ENCODE measurements at places on chromosomes 4 and X.
A peak's percentile ranks its signal among the peaks of the same experiment; 100 is the strongest.

GRCh38 chrX:4263030-4263803, 549.8 kb upstream of the PRKX start:
- no peak for DNase-seq

DNA sequence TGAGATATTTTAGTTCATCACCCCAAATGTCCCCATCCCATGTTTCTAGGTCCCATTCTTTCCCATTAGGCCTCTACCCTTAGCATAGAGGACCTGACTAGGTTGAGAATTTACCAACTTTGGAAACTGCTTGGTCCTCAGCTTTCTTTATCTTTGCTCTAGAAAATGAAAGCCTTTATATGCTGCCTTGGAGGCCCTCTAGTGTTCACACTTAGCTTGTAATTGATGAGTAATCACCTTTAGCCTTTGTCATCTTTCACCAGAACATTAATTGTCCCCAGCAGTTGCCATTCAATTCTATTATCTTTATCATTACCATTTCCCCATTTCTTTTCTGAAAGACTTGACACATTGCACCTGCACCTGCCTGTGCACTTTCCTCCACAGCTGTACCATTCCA, 589.2 kb upstream of the NR3C2 start:
- DNase-seq, result peak; percentile 3

DNA sequence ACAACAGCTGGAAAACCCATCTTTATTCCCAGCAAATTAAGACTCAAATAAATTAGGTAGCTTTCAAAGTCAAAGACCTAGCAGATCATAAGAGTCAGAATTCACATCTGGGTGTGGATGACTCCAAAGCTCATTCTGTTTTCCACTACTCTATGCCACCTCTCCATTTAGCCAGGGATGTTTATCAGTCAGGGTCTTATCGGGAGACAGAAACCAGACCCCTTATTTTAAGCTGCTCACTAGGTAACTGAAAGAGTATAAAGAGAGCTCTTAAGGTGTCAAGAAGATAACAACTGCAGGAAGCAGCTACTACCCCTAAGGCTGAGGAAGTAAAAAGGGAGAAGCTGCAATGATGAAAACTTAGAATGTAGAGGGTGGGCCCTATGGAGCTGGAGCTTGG, 333.7 kb upstream of the KLF3 start:
- no peak for DNase-seq

GRCh38 chr4:14726877-14727361, 275.4 kb upstream of the CPEB2 start:
- DNase-seq, result peak; percentile 78

DNA sequence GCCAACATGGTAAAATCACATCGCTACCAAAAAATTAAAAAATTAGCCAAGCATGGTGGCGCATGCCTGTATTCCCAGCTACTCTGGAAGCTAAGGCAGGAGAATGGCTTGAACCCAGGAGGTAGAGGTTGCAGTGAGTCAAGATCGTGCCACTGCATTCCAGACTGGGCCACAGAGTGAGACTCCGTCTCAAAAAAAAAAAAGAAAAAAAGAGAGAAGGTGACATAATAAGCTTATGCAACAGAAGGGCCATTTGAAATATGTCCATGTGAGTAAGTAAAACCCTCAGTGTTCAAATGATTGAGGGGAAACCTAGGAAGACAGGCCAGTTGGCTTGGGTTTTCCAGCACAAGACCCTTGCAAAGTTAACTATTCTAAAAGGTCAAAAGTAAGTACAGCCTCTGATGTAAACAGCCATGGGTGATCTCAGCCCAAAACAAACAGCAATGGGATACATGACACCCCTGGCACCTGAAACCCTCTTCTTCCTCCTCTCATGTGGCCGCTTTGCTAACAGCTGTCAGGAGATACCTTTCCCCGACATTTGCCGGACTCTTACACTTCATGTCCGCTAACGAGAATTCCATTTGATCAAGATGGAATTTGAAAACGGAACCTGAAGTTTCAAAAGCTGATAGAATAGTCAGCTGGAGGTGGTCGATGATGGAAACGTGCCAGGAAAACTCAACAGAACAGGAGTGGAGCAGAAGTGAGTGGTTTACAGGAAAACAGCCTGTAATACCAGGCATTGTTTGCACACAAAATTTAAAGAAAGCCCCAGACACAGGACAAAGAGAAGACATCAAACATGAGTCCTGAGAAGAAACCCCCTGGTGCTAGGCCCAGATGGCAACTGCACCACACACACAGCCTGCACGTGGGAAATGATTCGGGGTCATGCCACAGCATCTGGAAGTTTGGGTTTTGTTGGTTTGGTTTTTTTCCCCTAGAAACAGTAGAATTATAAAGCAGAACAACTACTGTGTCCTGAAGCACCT, 93.0 kb upstream of the STS start:
- no peak for DNase-seq

- DNase-seq, result no peak
These were observed 10.1 kb downstream of the STK26 start for GRCh38 chrX:132033166-132033565.

GRCh38 chr4:151820004-151820403, 59.2 kb upstream of the GATB start:
- no peak for DNase-seq

- DNase-seq, result peak; percentile 77
These were observed 5.1 kb downstream of the RTL5 start for GRCh38 chrX:72126539-72127140.

DNA sequence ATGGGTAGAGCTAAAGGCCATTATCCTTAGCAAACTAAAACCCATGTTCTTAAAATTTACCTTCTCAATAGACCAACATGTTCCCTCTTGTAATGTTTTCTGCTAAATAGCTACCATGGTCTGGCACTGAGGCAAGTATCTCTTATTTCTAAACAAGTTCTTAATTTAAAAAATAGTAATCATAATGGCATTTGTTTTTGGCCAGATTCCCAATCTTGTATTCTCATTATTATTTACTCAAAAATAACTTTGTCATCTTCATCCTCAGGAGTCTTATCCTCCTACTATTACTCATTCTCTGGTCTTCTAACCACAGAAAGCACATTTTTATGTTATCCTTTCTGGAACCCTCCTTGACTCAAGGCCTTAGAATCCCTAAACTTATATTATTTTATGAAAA, 931.2 kb downstream of the CCSER1 start:
- no peak for DNase-seq

DNA sequence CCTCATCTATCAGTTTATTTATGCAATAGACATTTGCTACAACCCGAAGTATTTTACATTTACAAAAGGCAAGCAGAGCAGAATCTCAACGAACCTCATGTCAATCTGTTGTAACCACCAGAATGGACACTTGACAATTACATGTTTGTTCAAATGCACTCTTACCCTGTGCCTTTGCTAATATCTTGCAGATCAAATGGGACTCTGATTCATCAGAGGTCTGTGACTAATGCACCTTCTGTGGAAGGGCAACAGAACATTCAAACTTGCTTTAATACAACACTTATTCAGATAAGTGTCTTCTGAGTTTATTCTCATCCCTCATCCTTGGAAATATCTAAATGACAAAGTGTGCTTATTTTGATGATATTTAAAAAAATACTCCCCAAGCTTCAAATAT, 644.7 kb upstream of the PCDH10 start:
- peak; percentile 1 for DNase-seq

DNA sequence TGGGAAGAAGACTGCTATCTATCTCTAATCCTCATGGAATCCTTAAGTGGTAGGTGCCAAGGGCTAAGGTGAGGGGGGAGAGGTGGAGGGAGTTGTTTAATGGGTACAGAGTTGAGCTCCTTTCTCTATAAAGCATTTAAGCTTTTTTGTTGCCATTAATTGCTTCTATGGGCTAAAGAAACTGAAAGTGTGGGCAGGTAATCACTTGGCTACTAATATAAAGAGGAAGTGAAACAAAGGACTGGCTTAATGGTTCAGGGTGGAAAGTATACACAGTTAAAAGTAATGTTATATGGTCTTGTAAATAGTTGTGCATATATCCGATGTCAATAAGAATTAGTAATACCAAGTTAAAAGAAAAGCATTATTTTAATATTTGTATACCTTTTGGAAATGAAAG, 83.9 kb downstream of the POLA1 start:
- no peak for DNase-seq

DNA sequence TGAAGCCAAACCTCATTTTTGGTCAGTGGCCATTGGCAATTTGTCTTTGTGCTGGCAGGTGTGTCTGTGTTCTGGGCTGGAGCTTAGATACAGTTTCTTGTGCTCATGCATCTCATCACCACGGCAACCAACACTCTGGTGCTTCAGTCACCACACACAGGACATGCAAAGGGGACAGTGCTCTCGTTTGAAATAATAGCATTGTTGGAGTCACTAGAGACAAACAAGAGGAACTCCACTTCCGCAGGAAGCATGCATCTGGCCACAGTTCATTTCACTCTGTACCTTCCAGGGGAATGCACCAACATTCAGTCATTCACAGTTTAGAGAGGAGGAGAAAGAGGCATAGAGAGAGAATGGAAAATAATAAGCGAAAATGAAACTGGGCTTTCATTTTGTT, 267.4 kb downstream of the ANK2 start:
- DNase-seq, result no peak

DNA sequence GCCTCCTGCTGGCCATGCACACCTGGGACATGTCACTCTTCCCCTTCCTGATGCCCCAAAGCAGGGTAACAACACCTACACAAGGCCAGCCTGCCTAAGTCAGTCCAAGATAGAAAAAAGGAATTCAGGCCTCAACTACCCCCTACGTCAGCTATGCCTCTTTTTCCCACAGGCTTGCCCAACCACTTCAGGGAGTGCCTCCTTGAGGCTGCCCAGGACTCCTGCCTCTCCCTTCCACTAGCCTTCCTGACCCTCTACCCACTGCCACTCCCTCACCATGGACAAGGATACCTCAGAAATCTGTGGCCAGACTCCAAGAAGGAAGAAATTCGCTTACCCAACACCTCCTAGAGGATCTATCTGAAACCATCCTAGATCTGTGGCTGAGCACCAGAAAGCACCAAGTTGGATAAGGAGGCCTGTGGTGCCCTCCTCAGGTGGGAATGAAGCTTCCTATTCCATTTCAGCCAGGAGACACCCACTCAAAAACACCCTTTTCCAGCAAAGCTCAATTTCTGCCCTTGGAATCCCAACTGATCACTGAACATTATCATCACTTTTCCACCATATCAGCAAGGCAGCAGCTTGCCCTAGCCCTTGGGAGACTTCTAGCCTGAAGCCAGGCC, 1.8 kb downstream of the KDM5C start:
- no peak for DNase-seq

DNA sequence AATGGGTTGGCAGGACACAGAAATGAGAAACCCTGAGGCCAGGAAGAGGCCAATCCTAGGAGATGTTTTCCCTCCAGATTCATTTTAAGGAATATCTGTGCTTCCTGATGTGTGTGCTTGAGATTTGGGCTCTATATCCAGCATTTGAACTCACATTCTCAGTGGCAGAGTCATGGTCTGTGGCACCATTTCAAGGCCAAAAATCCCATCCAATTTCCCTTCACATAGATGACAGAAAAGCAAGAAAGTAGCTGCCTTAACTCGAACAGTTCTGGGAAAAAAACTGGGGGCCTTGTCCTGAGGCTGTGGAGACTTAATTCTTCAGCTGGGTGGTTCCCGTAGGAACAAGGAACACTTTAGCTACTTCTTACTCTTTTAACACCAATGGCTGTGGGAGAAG, 27.4 kb downstream of the TAF7L start:
- DNase-seq, result no peak

- DNase-seq, result no peak
These were observed 20.0 kb downstream of the FAM53A start for GRCh38 chr4:1664141-1664540.

- DNase-seq, result no peak
These were observed 5.0 kb upstream of the MMAA start for GRCh38 chr4:145614233-145614610.

DNA sequence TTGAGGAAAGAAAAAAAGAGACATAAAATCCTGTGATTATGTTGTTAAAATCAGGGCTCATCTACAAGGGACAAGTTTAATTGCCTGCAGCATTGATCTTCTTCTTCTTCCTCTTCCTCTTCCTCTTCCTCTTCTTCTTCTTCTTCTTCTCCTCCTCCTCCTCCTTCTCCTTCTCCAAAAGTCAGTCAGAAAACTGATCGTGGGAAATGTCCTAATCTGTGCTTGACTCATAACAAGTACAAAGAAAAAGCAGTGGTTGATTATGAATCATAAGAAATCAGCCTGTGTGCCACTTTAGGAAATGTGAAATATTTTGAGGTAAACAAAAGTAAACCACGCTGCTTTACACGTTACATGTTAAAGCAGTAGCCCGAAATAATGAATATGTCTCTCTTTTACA, 2.7 kb upstream of the ATP10D start:
- DNase-seq, result peak; percentile 65

- no peak for DNase-seq
These were observed 28.2 kb upstream of the SORBS2 start for GRCh38 chr4:185840201-185840600.

DNA sequence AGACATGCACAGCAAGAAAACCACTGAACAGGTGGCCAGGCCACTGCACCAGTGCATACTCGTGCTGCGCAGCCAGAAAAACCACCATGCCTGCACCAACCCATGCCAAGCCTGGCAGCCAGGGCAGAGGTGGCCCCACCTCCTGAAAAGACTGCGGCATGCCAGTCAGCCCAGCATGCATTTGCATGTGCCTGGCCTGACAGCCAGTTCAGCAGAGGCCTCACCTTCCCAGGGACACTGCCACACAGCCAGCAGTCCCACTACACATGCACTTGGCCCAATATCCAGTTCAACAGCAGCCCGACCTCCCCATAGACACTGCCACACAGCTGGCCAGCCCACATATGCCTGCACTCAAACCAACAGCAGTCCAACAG, 43.5 kb upstream of the DDX60 start:
- no peak for DNase-seq

- DNase-seq, result no peak
These were observed 28.6 kb downstream of the TEX13A start for GRCh38 chrX:105191878-105192277.

DNA sequence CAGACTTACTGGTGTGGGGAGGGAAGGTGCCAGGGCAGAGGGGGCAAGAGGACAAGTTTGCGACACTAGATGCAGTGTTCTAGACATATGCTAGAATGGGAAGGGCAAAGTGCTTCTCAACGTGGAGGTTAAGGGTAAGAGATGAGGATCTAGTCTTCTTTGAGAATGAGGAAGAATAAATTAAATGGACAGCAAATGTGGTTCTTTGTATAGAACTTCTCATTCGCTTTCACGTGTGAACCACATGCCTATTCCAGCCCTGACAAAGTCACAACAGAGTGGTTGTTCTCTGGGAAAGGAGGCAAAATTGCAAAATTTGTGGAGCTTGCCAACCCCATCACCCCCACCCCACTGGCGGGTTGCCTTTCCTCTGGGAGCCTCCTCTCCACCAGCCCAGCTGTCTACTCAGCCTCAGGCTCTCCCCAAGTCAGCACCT, 1.5 kb upstream of the ANXA5 start:
- no peak for DNase-seq

DNA sequence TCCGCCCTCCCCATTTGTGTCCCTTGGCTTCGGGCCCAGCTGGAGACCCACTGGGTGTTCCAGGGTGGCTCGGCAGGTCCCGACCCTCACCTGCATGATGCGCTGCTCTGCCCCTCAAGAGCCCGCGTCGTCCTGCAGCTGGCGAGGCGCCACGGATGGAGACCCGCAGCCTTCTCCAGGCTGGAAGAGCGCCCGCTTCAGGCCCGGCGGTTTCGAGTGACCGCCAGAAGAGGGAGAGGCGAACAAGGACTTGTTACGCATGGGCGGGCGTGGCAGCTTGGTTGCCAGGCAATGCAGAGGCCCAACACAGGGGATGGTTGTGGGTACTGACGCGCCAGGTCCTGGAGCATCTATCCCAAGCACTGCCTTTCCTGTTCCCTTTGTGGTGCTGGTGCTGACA, at the start of gene PDCL2:
PDCL2 (minus strand) TSS at position 232 of the 400 bp plus-strand sequence; CDS start at position 96, 136 bp downstream.
- DNase-seq, result no peak

Data from EL (cell line).